ENCODE measurements at places on chromosomes 3 and 15.

GRCh38 chr15:83289160-83289559 lies 4.7 kb upstream of the BNC1 start:
- no peak for DNase-seq

GRCh38 chr3:63462732-63463131 lies 184.6 kb downstream of the SYNPR start:
- DNase-seq, result no peak

DNA sequence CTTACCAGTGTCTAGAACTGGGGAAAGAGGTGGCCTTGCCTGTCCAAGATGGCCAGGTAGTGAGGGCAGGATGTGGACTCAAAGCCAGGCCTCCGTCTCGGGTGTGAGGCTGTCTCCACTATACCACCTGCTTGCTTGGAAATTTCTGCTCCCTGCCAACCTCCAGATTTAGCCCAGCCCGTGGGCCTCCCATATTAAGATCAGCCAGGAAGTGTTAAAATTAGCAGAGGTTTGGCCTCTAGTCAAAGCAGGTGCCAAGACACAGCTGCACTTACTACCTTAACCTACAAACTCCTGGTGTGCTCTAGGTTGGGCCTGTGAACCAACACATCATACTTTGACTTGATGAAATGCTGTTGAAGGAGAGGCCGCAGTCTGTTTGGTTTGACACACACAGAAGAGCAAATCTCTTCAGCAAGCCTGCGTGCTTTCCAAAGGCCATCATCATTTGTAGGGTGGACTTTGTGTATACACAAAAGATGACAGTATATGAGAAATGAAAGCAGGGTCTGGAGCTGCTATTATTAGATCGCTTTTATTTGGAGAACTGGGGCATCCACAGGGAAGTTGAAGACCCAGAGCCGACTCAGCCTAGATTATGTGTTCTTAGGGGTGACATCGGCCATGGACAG lies 206.5 kb downstream of the XXYLT1 start:
- no peak for DNase-seq

DNA sequence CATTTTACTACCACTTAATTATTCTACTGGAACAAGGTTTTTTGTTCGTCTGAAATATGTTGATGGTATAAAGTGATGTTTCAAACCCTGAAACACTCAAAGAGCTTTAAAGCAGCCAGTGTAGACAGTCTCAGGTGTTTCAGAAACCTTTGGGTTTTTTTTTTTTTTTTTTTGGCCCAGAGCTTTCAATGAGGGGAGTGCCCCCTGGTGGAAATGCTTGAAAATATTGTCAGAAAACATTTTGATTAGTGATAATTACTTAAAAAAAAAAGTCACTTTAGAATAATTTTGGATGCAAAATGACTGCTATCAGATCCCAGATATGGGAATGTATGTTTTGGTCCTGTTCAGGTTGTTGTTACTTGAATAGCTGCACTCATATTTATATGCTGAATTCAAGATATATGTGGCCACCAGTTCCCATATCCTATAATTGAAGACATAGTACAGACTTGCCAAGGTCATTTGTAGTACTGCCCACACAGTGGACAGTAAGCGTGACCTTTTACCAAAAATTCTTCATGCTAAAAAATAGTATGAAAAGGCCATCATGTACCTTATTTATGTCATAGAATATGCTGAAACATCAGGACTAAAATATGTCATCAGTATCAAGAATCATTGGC lies 35.9 kb downstream of the SATB1 start:
- peak; percentile 51 for DNase-seq

DNA sequence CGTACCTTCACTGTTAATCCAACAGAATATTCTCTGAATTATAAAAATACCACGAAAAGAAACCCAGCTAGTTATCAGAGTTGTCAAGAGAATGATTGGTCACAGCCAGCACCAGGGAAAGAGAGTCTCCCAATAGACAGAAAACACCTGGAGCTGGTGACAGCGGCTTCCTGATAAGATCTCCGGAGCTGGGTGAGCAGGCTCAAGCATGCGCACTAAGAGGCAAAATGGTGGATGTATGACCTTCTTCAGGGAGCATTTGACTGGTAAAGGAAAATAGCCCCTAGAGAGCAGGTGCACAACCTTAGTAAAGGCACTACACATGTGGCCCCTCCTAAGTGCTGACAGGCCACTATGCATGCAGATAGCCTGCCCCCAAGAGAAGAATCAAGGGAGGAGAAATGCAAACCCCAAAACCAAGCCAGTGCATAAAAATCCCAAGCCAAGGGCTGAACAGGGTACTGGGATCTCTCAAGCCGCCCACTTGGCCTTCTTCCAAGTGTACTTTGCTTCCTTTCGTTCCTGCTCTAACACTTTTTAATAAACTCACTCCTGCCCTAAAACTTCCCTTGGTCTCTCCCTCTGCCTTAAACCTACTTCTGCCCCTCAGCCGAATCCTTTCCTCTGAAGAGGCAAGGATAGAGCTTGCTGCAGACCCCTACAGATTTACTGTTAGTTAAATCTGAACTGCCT lies 93.2 kb downstream of the UACA start:
- DNase-seq, result no peak

GRCh38 chr3:50292159-50293078 lies at the start of gene IFRD2:
IFRD2 (minus strand) TSS chr3:50292429; CDS start chr3:50292274, 155 bp downstream.
- peak; percentile 97 for DNase-seq

GRCh38 chr3:134516905-134517304 lies 31.0 kb downstream of the CEP63 start:
- no peak for DNase-seq

- DNase-seq, result peak; percentile 40
Observed at GRCh38 chr15:78638658-78639314, 2.2 kb downstream of the CHRNB4 start.

GRCh38 chr3:160779040-160779439 lies 23.0 kb downstream of the PPM1L start:
- DNase-seq, result no peak

DNA sequence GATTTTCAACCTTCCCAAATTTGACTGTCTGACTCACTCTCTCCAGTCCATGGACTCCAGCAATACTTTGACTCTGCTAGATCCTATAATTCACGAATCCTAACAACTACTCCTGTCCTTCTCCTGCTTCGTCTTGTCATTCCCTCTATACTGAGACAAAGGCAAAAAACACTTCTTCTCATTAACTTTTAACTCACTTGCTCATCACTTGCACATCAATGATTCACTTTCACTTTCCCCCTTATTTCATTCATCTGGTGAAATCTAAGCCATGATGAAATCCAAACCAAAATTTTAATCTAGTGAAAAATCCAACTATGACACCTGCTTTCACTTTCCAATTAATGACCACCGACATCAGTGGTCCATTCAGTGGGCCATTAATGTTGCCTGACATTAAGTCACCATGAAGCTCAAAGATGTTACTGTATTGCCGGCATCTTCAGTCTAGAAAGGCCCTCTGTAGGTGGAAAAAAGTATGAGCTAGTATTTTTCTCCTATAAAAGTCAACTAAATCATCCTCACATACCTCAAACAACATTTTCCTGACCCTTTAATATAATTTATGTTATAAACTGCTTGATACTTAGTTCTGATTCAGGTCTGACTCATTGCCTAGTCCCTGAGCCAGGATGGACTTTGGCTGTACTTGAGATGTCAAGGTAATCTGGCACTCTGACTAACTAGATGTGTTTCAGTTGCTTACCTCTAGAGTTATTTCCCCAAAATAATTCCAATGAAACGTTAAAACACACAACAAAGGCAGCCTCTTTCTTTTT lies 158.6 kb downstream of the CNTN6 start:
- no peak for DNase-seq

DNA sequence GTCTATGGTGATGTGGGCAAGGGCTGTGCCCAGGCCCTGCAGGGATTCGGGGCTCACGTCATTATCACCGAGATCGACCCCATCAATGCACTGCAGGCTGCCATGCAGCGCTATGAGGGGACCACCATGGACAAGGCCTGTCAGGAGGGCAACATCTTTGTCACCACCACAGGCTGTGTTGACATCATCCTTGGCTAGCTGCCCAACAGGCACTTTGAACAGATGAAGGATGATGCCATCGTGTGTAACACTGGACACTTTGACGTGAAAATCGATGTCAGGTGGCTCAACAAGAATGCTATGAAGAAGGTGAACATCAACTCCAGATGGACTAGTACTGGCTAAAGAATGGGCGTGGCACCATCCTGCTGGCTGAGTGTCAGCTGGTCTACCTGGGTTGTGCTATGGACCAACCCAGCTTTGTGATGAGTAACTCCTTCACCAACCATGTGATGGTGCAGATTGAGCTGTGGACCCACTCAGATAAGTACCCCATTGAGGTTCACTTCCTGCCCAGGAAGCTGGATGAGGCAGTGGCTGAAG lies 6.1 kb upstream of the USP8 start:
- DNase-seq, result no peak

DNA sequence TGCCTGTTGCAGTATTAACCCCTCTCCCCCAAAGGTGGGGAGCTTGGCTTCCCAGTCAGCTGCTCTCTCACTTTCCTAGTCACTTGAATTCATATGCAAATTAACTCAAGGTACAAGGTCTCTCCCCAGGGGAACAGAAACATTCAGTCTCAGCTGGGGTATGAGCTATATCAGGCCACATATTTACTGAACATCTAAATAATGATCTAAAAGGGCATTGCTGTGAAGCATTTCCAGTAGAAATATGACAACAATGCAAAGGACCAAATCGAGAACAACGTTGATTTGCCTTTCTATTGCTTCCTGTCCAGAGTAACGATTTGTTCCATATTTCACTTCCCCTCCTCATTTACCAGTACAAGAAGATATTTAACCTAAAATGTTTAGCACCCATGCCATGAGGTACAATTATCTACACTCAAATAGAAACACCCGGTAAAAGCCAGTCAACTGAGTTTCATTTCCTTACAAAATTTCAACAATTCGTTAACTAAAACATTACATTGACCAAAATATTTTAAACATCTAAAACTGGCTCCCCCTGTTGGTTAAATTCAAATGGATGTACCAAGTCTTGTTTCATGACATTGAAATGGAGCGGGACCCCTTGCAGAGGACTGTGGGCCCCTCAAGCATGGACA lies 36.5 kb upstream of the KLHL6 start:
- DNase-seq, result peak; percentile 55

DNA sequence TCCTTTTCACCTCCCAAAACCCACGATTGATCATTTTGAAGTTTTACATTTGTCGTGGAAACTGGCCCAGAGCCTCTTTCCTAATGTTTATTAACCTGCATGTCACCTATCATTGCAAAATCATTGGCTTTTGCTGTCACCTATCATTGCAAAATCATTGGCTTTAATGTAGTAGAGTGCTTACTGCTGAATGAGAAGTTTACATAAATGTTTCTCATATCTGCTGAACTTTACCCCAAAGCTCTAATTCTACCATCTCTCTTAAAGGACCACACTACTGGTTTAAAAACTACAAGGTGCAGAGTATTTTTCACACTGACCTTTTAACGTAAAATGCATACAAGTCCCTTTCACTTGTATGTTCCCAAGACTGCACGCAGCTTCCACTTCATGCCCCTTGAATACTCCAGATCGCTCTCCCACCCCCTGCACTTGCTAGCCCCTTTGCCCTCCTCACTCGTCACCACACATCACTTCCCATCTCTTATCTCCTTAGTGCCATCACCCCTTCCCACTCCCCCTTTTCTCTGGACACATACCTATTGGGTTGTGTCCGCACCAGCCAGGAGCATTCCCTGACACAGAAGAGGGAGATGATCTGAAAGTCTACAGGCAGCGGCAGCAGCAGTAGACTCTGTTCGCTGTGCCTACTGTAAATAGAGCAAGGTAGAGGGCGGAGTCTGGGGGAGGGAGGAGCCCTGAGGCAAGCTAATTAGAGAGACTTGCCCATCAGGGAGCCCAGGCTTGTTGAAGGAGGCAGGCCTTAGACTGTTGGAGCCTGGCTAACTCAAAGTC lies 30.2 kb upstream of the ATOSA start:
- DNase-seq, result no peak

DNA sequence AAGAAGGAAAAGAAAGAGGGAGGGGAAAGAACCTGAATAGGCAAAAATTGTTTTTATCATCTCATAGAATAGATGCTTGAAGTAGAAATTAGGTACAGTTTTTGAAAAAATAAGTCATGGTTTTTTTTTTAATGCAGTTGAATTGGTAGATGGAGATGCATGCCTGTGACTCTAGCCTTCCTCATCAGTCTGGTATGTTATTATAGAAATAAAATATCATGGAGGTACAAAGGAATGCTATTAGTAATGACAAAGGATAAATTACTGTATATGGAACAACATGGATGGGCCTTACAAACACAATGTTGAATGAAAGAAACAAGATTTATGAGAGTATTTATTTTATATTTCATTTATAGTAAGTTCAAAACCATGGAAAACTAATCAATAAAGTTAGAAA lies 162.4 kb upstream of the GALNT15 start:
- DNase-seq, result no peak

DNA sequence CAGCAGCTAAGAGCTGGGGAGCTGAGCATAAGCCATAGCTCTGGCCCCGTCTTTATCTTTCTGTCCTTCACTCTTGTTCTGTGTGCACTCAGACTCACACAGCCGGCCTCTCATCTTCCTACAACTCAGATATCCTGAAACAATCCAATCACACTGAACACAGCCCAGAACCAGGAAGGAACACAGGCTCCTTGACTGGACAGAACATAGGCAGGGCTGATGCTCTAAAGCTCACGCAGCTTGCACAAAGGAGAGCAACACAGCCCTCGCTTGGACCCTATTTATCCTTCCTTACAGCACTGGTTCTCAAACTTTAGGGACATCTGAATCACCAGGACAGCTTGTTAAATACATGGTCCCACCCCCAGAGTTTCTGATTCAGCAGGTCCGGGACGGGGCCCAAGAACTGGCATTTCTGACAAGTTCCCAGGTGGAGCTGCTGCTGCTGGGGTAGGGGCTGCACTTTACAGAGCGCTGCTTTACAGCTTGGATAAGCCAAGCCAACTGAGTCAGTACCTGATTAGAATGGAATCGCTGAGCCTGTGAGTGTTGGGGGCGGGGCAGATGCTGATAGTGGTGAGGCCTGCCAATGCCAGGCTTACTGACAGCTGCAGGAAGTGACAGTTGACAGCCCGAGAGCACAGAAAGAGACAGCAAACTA lies 65.1 kb downstream of the MRPL46 start:
- no peak for DNase-seq

DNA sequence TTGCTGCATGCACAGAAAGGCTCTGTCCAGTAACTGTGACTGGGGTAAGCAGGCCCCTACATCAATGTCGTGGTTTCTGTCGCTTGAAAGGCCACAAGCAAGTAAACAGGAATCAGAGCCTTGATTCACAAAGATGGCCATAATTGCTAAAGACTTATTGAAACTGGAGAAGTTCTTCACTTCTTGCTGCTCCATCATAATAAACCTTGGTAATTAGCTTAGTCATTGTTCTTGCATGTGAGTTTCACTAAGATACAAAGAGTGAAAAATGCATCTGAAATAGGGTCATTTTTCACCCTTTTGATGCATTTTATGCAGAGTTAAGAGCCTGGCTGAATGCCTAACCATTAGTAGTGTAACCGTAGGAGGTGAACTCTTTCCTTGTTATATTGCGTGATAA lies 3.2 kb downstream of the SEMA6D start:
- DNase-seq, result no peak

DNA sequence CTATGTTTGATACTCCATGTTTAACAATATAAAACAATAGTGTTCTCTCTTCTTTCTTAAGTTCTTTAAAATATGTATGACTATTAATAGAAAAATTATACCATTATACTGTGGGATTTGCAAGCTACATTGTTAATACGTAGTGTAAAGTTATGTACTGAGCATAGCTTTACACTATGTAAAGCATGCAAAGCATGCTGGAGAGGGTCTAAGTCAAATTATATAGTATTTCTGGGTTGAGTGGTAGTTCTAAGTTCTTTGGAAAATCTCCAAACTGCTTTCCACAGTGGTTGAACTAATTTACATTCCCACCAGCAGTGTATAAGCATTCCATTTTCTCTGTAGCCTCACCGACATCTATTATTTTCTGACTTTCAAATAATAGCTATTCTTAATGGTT lies 253.0 kb downstream of the RAP2B start:
- DNase-seq, result no peak
